Stimulated activated CD4-positive, alpha-beta T cell treated with anti-CD3 and anti-CD28 coated beads, TNF-alpha, amount 100 ng/mL, for 24 hours (primary cell): ENCODE measurements at places on chromosomes 2 and 18.

GRCh38 chr2:214247531-214247930 is 163.3 kb upstream of the VWC2L start:
- DNase-seq: no peak

GRCh38 chr2:205273627-205274026 is 408.7 kb upstream of the NRP2 start:
- no peak for DNase-seq

- DNase-seq: no peak
Observed at GRCh38 chr2:46381263-46381849, 84.1 kb downstream of the EPAS1 start.

DNA sequence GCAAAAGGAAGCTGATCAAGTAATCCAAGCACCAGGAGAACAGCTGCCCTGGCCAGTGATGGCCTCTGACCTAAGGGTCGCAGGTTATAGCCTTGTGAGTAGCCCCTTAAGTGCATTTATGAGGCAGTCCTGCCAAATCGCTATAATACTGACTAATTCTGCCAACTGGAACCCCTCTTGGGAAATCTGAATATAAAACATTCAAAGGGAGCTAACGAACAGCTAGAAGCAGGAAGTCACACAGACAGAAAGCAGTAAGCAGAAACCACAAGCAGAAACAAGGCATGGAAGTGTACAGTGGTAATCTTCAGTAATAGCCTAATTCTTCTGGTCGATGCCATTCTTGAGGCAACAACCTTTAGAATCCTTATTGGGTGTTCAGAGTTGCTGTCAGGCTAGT is 521.3 kb downstream of the METTL4 start:
- DNase-seq: no peak

GRCh38 chr18:10689236-10690034 is 163.6 kb downstream of the NAPG start:
- no peak for DNase-seq

- no peak for DNase-seq
Observed at GRCh38 chr2:219695145-219695709, 67.8 kb downstream of the SLC4A3 start.

- no peak for DNase-seq
Observed at GRCh38 chr2:206217743-206218142, 56.7 kb upstream of the ZDBF2 start.

DNA sequence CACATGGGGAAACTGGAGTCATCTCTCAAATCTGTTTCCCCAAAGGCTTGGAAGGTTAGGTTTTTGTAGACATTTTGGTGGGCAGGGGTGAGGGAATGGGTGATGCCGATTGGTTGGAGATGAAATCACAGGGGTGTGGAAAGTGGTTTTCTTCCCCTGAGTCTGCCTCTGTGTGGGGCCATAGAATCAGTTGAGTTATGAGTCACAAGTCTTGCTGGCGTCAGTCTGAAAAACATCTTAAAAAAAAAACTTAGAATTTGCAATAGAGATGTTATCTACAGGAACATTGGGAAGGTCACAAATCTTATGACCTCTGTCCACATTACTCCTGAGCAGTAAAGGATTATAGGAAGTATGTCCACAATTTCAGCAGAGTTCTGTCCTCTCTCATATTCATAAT is 314.6 kb downstream of the CNTNAP5 start:
- DNase-seq: no peak

GRCh38 chr2:127654838-127655175 is 8.9 kb downstream of the GPR17 start:
- DNase-seq: no peak

DNA sequence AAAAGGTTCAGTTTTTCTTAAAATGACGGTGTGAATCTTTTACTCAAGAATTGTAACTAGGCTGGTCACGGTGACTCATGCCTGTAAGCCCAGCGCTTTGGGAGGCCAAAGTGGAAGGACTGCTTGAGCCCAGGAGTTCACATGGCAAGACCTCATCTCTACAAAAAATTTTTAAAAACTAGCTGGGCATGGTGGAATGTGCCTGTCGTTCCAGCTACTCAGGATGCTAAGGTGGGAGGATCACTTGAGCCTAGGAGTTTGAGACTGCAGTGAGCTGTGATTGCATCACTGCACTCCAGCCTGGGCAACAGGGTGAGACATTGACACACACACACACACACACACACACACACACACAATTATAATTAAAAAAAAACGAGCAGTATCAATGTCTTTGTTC is 369.8 kb downstream of the DPP10 start:
- no peak for DNase-seq

DNA sequence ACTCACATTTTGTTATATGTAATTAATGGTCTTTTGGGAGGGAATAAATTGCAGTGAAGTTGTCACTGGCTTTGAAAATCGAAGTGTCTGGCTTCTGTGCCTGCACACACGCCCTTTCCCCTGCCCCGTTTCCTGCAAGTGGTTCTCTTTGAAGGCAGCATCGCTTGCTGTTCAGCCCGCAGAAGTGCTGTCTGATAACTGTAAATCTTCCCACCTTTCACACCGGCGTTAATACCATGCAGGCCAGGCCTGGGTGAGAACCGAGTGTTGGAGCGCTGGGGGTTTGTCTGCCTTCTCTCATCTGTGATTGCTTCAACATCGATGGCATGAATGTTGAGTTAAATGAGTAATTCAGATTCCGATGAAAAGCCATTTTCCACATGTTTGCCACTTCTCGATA is 37.9 kb upstream of the RPL31 start:
- no peak for DNase-seq

- no peak for DNase-seq
Observed at GRCh38 chr2:169047256-169048250, 16.4 kb upstream of the ABCB11 start.

DNA sequence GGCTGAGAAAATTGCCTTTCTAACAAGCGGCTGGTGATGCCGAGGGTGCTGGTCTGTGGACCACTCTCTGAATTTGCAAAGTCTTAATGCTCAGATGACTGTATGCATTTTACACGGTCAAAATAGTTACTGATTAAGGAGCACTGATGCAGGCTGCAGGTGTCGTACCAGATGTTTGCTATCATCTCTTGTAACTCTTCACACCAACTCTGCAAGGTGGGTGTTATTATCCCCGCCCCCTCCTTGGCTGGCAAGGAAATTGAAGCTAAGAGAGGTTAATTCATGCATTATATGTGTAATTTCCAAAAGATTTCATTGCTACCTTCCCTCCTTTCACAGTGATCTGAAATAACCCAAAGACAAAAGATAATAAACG is 13.0 kb upstream of the LBH start:
- no peak for DNase-seq

GRCh38 chr2:38856165-38856564 is 19.6 kb downstream of the DHX57 start:
- no peak for DNase-seq

- DNase-seq: no peak
Observed at GRCh38 chr2:9478526-9478925, 4.2 kb downstream of the IAH1 start.

DNA sequence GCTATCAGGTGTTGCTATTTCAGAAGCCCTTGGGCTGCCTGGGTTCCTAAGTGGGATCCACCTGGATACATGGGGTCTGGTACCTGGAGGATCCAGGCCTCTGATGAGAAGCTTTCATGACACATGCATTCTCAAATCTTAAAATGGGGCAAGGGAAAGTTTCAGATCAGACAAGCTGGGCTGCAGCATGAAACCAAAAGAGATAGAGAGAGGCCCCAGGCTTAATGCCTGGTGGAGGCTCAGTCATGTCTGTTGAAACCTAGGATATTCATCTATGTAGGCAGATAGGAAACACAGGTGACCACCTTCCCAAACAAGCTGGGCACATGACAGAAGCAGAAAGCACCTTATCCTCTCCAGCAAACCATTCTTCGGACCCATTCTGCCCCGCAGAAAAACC is 18.8 kb upstream of the PLB1 start:
- DNase-seq: no peak

DNA sequence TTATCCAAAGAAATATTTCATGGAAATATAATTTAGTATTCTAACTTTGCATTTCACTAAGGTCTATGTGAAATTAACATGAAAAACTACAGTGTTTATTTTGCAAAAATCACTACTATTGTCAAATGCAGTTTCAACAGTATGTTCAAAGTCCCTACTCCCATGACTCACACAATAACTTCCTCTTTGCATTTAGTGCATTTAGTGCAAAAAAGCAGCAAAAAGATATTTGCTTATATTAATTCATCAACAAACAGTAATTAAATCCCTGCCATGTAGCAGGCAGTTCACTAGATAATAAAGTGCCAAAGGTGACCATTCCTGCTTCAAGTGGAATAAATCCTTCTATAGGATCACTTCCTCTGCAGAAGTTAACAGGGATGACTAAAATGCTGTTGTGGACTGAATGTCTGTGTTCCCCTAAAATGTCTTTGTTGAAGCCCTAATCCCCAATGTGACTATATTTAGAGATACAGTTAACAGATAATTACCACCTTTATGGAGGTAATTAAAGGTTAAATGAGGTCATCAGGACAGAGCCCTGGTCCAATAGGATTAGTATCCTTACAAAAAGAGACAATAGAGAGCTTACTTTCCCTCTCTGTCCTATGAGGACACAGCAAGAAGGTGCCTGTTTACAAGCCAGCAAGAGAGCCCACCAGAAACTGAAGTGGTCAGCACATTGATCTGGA is 61.7 kb downstream of the STK39 start:
- DNase-seq: no peak

DNA sequence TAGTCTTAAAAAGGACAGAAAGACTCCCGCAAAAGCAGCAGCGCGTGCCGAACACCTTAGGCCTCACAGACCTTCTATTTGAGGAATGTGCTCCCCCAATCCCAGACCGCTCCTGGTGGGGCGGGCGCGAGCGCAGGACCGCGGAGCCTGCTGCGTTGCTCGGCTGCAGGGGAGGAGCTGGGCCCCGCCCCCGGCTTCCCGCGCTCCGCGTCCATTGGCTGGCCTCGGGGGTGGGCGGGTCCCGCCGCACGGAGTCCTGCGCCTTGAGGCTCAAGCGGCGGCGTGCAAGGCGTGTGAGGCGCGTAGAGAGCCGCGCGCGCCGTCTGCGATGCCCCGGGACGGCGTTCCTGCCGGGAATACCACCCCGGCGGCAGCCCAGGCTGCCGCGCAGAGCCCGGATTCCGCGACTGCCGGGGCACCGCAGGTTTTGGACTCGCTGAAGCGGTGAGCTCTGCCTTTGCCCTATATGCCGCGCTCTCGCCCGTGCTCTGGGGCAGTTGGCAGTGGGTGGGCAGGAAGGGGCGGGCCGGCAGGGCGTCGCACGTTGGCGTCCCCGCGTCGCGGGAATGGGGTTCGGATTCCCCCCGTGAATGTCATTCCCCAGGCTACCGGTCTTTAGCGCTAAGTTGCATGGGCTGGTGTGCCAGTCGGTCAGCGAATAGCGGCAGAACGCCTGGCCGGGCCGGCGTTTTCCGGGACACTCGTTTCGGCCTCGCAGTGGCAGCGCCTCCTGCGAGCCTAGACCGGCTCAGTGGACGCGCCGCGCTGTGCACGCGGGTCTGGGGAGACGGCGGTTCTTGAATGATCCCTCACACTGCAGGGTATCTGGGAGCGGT is 49.6 kb upstream of the PAIP2B start:
- DNase-seq: peak; percentile 73

GRCh38 chr2:86807468-86808275 is 17.0 kb upstream of the CD8A start:
- no peak for DNase-seq

DNA sequence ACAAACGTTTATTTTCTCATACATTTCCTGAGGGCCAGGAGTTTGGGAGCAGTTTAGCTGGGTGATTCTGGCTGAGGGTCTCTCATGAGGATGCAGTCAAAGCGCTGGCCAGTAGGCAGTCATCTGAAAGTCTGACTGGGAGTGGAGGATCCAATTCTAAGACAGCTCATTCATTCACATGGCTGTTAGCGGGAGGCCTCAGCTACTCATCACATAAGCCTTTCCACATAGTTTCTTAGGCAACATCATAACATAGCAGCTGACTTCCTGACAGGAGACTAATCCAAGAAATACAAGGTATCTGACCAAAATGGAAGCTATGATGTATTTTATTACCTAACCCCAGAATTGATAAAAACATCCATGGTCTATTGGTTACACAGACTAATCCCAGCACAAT is 2.9 kb upstream of the MRPL44 start:
- no peak for DNase-seq

DNA sequence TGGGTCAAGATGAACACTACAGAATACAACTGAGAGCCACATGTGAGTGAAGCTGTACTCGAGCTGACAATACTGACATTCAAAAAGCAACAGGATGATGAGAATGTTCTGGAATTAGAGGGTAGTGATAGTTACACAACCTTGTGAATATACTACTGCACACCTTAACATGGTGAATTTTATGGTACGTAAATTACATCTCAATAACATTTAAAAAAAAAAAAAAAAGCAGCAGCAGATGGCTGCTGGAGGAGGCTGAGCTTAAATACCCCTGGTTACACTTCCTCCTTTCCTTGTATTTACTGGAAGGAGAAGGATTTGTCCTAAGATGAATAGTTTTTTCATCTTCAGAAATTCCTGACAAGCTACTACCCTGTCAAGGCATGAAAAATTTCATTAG is 45.5 kb upstream of the CYP1B1 start:
- no peak for DNase-seq

DNA sequence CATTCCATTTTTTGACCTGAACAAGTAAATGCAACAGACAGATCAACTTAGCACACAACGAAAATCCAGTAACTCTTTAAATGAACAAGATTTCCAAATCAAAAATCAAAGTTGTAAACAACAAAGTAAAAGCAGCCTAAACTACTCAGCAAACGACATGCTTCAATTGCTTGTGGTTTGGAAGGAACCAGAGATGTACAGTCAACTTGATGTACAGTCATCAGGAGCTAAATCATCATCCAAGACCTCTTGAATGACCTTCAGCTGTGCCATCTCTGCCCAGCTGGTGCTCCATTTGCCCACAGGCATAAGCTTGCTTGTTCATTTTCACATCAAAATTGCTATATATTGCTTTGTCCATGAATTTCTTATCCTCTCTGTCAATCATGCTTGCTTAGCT is 109.8 kb downstream of the UPP2 start:
- no peak for DNase-seq

DNA sequence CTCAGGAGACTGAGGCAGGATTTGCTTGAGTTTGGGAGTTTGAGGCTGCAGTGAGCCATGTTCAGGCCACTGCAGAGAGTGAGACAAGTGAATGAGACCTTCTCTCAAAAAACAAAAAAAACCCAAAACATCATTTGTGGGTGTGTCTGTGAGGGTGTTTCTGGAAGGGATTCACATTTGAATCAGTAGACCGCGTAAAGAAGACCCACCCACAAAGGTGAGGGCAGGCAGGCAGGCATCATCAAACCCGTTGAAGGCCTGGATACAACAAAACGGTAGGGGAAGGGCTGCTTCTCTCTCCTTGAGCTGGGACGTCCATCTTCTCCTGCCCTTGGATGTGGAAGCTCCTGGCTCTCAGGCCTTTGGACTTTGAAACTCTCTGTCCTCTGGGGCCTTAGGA is 25.4 kb downstream of the CDKL4 start:
- DNase-seq: no peak
